ENCODE measurements at places on chromosomes 11 and 22.

DNA sequence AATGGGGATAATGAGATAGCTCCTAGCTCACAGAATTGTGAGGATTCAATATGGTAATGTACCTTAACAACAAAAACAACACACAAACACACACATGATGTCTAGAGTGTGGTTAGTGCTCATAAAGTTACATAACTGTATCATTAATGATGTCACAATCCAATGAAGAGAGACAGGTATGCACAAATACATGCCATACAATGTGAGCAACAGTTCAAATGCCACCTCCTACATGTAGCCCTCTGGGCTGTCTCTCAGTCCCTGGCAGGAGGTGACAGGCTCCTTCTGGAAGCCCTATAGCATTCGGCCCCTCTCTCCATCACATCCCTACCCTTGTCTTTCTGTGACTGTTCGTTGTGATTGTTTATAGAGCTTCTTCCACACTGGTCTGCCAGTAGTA lies 8.3 kb upstream of the MICALL1 start:
- no peak for DNase-seq

DNA sequence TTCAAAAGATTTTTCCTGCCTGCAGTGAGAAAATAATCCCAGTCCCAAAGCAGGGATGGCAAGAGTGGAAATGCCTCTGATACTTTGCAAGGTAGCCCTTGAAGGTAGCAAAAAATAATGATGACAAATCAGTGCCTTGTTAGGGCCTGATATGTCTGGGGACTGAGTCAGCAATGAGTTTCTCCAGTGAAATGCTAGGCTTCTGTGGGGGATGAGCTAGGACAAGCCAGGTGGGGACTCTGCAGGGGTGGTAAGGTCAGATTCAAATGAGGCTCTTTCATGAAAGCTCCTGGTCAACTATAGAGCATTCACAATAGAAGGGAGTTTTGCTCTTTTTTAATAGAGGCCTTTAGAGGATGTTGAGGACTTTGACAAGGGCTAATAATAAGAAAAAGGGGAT lies 77.7 kb downstream of the ME3 start:
- no peak for DNase-seq

DNA sequence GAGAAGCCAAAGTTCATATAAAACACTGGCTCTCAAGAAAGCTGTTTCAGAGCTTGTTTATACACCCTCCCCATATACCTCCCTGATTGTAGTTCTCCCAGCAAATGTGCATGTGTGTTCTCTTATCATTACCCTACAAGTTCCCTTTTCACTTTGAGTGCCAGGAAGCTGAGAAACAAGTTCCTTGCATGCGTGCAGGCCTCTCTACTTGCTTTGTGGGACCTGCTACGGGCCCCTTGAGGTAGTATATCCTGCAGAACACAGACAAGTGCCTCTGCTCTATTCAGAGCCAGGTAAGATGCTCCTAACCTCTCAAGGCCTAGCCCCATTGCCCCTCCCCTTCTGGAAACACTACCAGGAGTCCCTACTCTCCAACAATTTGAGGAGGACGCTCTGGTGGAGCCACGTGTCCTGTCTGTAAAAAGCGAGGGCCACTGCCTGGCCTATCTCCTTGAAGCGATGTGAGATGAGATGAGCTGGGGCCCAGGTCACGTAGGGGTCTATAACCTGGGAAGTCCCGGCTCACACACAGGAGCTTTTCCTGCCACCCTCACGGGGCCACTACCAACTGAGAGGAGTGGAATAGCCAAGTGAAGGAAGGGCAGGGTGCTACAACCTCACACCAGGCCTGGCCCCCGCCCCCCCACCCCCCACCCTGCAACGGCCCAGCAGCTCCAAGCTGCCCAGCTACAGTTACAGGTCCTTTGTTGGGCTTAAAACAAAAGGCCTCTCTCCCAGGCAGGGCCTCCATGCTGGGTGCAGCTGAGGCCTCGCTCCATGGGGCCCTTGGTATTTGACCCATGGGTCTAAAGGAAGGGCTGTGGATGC lies 2.6 kb upstream of the ATP5MGL start:
- no peak for DNase-seq

- no peak for DNase-seq
Measured at GRCh38 chr11:126217491-126217890, 5.9 kb downstream of the FAM118B start.

GRCh38 chr22:36295247-36295646 lies 42.3 kb downstream of the APOL1 start:
- DNase-seq: no peak

- DNase-seq: no peak
Measured at GRCh38 chr22:35601013-35601580, 16.0 kb downstream of the MB start.

GRCh38 chr11:118639899-118640298 lies 32.5 kb downstream of the PHLDB1 start:
- DNase-seq: no peak

DNA sequence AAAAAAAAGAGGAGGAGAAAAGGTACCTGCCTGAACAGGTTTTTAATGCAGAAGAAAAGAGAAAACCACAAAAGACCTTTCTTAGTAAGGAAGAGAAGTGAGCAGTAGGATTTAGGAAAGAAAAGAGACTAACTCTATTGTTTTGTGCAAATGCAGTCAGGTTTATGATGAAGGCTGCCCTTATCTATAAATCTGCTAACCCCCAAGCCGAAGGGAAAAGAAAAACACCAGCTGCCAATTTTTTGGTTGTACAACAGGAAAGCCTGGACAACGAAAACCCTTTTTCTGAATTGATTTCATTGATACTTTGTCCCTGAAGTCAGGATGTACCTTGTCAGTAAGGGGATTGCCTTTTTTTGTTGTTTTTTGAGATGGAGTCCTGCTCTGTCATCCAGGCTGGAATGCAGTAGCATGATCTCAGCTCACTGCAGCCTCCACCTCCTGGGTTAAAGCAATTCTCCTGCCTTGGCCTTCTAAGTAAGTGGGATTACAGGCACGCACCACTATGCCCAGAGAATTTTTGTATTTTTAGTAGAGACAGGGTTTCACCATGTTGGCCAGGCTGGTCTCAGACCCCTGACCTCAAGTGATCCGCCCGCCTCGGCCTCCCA lies 21.2 kb downstream of the POLD4 start:
- no peak for DNase-seq

DNA sequence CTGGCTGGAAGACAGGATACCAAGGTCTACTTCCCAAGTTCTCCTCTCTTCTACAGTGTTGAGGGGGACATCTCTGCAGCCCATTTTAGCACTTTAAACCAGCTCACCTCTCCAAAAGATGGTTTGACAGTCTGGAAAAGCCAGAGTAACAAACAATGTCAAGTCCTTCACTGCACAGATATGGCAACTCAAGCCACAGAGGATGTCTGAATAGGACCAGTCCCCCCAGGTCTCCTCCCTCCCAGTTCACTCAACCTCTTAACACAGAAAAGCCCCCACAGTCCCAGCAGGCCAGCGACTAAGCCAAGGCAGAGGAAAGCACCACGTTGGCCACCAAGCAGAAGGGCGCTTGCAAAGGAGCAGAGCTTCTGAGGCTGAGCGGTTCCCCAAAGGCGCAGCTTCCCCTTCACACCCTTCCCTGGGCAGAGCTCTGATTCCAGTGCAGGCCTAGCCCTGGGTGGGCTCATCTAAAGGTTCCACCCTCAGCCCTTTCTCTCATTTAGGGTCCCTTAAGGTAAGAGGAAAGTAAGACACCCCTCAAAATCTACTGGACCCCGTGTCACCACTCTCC lies 62.7 kb downstream of the PAK1 start:
- peak; percentile 8 for DNase-seq

DNA sequence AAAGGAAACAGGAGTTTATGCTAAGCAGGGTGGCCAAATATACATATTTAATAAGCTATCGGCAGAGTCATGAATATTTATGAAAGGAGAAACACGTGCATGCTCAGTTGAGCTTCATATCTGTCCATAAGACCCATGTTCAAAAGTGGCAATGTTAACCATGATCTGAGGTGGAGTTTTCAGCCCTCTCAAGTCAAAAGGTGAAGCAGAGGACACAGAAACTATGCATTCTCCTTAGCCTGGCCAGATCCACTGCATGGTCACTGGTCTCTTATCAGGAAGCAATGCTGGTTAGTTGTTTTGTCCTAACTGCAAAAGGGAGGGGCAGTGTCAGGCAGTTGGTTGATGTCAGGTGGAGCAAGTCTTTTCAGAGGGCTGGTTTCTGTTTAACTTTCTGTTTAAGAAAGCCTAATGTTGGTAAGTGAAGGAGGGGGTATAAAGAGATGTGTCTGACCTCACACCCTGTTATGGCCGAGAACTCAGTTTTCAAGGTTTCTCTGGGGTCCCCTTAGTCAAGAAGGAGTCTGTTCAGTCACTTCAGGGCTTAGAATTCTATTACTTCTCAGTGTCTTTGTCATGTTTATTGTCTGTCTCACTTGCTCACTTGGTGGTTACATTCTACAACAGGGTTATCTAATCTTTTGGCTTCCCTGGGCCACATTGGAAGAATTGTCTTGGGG lies 5.5 kb upstream of the SELENOH start:
- no peak for DNase-seq

GRCh38 chr11:64165481-64165841 lies 452 bp downstream of the MACROD1 start:
- DNase-seq: no peak

- no peak for DNase-seq
Measured at GRCh38 chr11:63504933-63505586, 824 bp upstream of the LGALS12 start.

- no peak for DNase-seq
Measured at GRCh38 chr11:96013461-96014213, 89.7 kb upstream of the MTMR2 start.

DNA sequence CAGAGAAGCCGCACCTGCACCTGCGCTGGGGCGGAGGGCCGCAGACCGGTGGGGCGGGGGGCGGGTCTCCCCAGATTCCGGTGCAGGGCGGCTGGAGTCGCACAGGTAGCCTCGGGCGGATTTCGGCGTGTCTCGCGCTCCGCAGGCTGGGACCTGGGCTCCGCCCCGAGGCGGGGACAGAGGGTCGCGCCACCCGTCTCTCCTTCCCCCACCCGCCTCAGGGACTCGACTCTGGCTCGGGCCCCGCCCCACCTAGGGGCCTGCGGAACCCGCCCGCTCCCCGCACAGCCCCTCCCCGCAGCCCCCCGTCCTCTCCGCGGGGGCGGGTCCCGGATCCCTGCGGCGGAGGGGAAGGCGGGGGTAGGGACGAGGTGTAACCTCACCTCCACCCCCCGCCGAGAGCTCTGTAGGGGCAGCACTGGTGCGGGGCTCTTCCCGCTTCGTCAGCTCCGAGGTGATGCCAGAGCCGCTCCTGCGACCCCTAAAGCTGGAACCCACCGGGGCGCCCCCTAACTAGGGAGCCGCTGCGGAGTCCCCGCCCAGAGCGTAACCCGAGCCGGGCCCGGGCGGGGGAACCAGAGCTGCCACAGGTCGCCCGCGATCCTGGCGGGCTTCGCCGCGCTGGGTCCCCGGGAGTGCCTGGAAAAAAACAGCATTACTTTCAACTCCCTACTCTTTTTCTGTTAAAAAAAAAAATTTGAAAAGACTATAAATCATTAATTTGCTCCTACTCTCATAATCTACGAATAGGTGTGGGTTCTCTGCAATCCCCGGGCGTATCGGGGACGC lies at the start of gene SLC29A2:
Gene SLC29A2 (minus strand): TSS at position 134 of the 789 bp plus-strand sequence. CDS start 169 bp downstream, outside the sequence.
- DNase-seq: peak; percentile 74

DNA sequence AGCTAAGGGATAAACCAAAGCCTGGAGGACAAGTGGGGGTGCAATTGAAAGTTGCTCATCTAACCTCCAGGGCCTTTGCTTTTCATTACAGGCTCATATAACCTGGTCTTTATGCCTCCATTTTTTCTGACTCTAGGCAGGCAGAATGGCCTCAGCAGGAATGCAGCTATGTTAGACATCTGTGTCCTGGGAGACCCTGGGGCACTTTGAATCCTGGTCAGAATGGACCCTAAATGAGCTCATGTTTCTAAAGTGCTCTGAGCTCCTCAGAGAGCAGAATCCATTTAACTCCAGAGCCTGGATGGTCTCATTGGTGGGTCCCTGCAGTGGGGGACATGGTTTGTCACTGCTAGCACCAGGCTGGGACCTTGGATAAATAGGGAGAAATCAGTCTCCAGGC lies 177.3 kb downstream of the KIRREL3 start:
- no peak for DNase-seq

DNA sequence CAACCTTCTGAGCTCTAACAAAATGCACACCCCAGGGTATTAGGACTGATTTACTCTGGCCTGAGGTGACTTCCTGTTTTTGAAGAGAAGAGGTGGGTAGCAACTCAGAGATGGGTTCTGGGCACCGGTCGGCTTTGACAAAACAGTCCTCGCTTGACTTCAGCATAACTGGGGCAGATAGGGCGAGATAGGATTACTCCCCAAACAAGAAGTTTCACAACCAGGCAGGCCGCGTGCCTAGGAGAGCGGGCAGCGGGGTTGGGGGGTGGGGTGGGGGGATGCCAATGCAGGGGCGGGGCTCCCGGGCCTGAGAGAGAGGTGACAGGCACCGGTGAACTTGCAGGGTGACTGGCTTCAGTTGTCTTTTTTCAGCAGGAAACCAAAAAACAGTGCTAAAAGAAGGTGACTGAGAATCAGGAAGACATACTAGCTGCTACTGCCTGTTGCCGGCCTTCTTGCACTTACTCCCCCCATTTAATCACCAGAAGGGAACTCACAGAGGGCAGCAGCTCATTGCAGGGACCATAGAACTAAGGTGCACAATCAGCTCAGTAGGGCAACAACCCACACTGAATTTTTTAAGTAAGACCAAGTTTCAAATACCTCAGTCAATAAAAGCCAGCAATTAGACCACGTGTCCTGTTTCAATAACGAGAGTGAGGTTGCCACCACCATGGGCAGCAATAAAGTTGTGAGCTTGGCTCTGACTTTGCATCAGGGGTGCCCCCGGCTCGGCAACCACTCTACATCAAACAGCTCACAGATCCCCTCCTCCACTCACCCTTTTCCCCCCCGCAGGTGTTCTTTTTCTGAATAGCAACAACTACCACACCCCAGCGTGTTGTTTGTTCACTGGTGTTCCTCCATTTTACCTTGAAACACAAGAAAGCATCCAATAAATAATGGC lies 37.2 kb upstream of the ETS1 start:
- peak; percentile 36 for DNase-seq

GRCh38 chr22:50357756-50358155 lies 14.6 kb downstream of the PPP6R2 start:
- no peak for DNase-seq

DNA sequence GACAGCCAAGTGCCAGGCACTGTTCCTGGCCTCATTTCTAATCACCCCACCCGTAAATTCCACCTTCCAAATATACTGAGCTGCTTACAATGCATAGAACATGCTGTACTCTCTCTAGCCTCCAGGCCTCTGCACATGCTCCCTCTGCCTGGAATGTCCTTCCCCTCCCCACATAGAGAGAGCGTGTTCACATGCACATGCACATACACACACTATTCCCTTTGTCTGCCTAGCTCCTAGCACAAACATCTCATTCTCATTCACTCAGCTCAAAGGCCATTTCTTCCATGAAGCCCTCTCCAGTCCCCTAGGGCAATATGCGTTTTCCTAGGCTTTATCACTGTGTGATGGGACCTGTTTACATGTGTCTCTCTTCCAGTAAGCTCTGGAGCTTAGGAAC lies 144.6 kb downstream of the WT1 start:
- no peak for DNase-seq
